Activated CD4-positive, alpha-beta T cell treated with anti-CD3 and anti-CD28 coated beads, Interleukin-10, Interleukin-2, amounts not matched to agents 100 ng/mL and 50 ng/mL, durations not matched to agents 16 hours and 8 hours (primary cell): ENCODE measurements at places on chromosomes 4 and X.

- DNase-seq: peak; percentile 55
Measured at GRCh38 chr4:78940752-78941151, 1.5 kb upstream of the PAQR3 start.

DNA sequence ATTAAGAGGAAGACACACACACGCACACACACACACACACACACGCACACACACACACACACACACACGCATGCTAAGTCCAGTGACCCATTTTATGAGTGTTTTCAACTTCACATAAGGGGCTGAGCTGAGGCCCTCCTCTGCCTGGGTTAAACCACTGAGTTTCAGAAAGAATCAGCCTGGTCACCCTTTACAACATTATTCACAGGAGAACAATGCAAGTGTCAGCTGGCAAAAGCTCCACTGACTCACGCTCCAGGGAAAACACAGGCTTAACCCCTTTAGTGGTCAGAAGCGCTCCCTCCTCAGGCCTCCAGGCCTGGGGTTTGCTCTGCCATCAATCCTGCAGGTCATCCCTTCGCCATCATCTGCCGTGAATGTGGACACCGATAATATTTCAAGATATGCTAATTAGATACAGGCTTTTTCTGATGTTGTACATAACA, 46.9 kb downstream of the ACOX3 start:
- peak; percentile 41 for DNase-seq

GRCh38 chr4:83096397-83096796, 18.1 kb downstream of the PLAC8 start:
- no peak for DNase-seq

DNA sequence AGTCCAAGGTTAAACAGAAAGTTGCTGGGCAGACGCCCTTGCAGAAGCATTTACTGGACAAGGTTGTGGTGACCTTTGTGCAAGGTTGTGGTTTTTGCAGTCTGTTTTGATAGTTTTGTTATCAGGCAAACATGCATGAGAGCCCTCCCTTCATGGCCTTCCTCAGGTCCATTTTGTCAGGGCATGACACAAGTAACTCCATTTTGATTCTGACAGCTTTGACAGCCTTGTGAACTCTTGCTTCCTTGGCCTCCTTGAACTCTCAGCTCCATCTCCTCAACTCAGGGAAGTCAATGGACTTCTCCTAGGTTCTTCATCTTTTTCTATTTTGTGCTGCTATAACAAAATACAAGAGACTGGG, 97.7 kb downstream of the CEP44 start:
- no peak for DNase-seq

DNA sequence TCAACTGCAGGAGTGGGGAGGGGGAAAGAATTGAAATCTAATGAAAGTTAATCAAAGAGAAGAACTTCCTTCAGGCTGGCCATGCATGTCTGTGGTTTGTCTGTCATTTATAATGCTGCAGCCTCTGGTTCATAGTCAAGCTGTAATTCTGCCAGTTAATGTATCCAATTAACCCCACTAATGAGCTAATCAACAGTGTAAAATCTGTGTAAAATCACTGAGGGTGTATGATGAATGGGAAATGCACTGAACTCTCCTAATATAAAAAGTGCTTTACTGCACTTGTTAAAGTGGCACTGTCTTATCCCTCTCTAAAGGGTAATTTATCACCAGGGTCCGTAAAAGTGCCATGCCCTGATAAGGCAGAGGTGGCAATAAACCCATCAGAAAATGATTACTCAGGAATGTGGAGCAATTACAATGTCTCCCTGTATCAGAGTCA, 798.1 kb downstream of the PDHA2 start:
- no peak for DNase-seq

- DNase-seq: peak; percentile 63
Measured at GRCh38 chrX:53262918-53263394, 18.4 kb downstream of the IQSEC2 start.

GRCh38 chr4:184317234-184317918, 99.7 kb upstream of the ENPP6 start:
- DNase-seq: no peak

DNA sequence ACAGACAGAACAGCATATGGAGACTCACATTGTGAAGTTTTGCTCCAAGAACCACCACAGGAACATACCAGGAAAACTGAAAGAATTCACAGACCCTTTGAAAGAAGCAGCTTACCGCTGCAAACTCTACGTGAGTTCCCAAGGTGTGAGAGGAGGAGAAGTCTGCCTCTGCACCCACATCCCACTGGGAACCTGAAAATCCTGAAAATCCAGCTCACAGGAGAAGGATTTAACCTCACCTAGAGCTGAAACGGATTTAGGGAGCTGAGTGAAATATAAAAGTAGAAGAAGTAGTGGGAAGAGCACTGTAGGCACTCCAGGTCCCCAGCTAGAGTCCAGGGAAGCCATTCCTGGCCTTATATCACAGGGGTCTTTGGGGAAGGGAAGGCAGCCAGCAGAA, 80.0 kb downstream of the FHIP1A start:
- DNase-seq: no peak

GRCh38 chr4:771464-771863, 54.5 kb downstream of the CPLX1 start:
- DNase-seq: no peak

DNA sequence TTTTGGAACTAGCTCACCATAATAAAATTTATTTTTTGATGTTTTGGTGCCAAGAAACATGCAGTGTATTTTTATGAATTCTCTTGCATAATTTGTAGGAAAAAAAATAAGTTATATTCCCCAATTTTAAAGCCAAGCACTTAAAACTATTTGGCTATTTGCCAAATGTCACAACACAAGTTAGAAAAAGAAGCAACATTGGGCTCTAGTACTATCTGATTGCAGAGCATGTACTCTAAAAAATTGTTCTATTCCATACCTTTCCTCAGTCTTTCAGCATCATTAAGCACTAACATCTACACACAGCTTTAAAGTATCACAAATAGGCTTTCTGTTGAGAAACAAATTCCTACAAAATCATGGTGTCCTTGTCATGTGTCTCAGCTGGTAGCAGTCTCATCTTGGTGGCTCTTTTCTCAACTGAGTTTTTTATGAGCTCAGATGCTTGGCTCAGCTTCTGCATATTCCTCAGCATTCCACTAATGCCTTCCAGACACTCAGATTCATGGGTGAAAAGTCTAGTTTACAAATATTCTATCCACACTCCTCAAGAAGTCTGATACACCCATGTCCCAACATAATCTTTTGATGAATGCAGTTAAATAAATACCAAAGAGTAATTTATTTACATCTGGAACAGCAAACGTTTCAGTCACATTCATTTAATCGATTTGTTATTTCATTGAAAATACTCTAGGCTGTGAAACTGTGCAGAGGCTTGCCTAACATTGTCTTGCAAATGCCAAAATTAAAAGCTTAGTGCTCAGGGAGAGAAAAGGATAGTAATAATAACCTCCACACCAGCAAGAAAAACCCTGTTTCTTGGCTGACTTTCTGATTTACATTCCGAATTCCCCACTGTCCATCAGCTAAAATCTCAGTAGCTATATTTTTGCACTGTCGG, 2209.9 kb downstream of the PCDH7 start:
- no peak for DNase-seq

DNA sequence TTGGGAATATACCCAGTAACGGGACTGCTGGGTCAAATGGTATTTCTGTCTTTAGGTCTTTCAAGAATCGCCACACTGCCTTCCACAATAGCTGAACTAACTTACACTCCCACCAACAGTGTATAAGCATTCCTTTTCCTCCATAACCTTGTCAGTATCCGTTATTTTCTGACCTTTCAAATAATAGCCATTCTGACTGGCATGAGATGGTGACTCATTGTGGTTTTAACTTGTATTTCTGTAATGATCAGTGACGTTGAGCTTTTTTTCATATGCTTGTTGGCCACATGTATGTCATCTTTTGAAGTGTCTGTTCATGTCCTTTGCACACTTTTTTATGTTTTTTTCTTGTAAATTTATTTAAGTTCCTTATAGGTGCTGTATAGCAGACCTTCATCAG, 81.2 kb downstream of the ADAM29 start:
- no peak for DNase-seq

GRCh38 chrX:46882266-46882665, 30.0 kb upstream of the JADE3 start:
- no peak for DNase-seq

DNA sequence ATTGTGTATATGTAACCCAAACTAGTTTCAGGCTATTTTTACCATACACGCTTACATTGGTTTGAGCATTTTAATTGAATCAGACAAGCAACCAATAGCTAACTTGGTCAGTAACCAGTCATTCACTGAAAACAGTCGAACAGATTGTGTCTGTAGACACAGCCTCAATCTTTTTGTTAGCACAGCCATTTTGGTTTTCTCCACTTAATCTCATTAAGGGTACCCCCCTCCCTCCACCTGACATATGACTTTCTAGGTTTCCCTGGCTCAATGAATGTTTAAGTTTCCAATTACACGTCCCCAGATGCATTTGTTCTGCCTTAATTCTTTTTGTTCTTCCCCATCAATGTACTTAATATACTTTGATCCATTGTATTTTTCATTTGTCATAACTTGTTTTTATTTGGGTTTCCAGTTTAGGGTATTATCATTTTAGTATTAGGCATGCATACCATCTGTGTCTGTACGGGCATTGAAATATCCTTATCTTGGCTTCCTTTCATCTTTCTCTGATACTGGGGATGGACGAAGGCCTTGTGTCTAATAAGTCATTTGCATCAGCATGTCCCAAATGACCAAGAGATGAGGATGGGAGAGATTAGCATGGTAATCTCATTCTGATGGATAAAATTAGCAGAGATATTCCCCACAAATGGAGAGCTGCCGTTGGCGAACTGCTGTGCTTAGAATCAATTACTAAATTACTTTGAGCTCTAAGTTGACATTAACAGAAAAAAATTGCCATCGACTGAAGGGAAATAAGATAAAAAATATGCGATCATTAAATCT, 35.9 kb upstream of the PHOX2B start:
- no peak for DNase-seq

DNA sequence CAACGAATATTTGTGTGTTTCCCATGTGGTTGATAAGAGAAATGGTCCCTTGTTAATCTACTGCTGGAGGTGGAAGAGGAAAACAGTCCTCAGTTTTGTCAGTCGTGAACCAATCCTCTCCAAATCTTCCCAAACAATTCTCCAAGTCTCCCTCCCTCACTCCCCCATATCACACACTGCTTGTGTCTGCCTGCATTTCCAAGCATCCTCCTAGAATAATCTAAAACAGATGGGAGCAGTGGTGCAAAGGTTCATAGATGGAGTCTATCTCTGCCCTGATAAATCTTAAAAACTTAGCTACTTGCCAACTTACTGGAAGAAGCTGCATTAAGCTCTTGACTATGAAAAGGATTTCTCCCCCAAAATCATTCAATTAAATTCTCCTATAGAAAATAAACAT, 43.7 kb upstream of the SH3KBP1 start:
- no peak for DNase-seq

DNA sequence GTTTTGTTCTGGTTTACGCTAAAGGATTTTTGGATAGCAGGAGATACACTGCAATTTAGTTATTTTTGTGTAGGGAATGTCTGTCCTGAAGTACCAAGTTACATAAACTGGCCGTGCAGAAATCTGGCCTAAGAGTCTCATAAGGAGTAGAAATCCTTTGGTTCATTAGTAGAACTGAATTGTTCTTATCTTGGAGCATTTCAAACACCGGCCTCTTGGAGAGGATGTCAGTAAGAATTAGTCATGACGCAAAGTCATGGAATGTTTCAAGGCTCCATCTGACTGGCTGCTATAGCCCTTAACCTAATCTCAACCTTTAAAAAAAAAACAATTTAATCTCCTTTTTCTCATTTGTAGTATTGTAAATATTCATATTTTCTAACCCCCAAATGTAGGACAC, 15.2 kb downstream of the PDLIM3 start:
- DNase-seq: no peak

GRCh38 chr4:170088716-170089115, 1.0 kb downstream of the AADAT start:
- DNase-seq: no peak

DNA sequence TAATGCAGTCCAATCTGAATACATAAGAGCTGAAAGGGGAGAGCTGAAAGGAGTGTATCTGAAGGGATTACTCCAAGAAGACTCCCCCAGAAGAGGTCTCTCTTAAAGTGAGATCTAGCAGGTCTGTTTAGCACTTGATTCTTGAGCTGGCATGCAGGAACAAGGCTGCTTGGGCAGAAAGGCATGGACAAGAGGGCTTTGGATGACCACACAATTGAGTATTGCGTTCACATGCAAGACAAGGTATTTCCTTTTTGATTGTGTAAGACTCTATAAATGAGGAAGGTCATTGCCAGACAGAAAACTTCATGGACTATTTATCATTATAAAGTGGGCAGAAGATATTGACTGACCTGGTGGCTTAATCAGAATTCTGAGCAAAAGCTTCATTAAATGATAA, 145.5 kb upstream of the AFF2 start:
- DNase-seq: no peak

DNA sequence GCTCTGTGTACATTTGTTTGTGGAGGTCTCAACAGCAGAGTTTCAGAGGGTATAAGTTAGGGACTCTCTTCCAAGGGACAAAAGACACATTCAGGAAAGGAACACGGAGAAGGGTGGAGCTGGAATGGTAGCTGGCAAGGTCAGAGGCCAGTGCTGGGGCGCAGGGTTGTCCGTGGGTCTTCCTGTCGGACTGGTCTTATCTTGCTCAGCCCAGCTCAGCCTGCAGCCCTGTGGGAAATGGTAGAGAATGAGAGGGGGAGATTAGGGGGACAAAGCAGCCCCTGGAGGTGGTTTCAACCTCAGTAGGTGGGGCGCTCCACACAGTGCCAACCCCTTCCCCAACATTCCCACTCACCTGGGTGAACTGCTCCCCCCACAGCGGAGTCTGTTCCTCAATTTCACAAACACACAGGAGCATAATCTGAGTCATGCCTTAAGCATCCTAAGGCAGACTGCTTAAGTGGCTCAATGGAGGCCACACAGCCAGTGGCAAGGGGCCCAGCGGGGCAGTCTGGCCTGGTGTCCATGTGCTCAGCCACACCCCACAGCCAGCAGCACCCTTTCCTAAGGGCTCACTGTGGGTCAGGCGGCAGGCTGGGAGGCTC, 6.9 kb upstream of the HDAC6 start:
- DNase-seq: no peak

GRCh38 chr4:16508968-16509367, 282.7 kb upstream of the TAPT1 start:
- DNase-seq: no peak

DNA sequence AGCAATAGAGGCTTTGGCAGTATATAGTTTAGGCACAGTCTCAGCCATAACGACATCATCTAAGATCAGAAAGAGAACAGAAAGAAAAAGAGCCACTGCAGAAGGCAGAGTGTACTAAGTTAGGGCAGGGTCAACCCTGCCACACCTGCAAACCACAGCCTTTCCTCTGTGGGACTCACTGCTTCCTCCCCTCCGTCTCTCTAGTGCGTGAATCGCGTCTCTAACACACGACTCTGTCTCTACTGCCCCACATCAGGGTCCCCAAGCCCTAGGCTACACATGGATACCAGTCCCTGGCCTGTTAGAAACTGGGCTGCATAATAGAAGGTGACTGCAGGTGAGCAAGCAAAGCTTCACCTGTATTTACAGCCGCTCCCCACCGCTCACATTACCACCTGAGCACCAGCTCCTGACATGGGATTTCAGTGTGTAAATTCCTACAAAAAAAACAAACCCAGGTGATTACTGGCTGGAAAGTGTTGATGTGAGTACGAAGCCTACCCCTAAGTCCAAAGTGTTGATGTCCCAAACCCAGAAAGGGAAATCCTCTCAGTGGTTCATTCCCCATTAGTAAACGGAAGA, 128.9 kb downstream of the PRKX start:
- no peak for DNase-seq
